ENCODE measurements at places on chromosomes 11 and 22. TPM values are rescaled to one million over a fixed set of nuclear protein-coding genes. Genes with fewer than 3 reads are reported as not detected.

Gene FGF3
- not detected for total RNA-seq

Gene KLHDC7B
- total RNA-seq, result not detected

Gene KCNE3
- 5.4 TPM for total RNA-seq

Gene C11orf87
- total RNA-seq, result not detected

Gene KCTD14
- 2.5 TPM for total RNA-seq

Gene CCDC134
- 8.2 TPM for total RNA-seq

Gene DERL3
- total RNA-seq, result 0.36 TPM

Gene P2RY6
- total RNA-seq, result 1.2 TPM

Gene LDHAL6A
- total RNA-seq, result not detected

Gene ROBO4
- 13.8 TPM for total RNA-seq

Gene HEPHL1
- not detected for total RNA-seq

Gene STIM1
- 31.6 TPM for total RNA-seq

Gene SHISA8
- not detected for total RNA-seq

Gene RBFOX2
- 138 TPM for total RNA-seq

Gene TMEM218
- 14.0 TPM for total RNA-seq

Gene ISX
- total RNA-seq, result not detected

Gene SPON1
- total RNA-seq, result 10.0 TPM

Gene CRYBB2
- not detected for total RNA-seq

Gene FIBIN
- 36.1 TPM for total RNA-seq

Gene MS4A3
- total RNA-seq, result not detected

Gene MAPK12
- 2.5 TPM for total RNA-seq

Gene C11orf42
- not detected for total RNA-seq

Gene KRTAP5-11
- total RNA-seq, result not detected

Gene PRAME
- not detected for total RNA-seq

Gene DNAJB13
- total RNA-seq, result not detected

Gene OAF
- total RNA-seq, result 40.3 TPM

Gene INS
- total RNA-seq, result not detected
